ENCODE measurements at places on chromosomes 3 and 15.

- no peak for DNase-seq
Measured at GRCh38 chr3:181622365-181622764, 89.4 kb upstream of the SOX2 start.

- no peak for DNase-seq
Measured at GRCh38 chr15:55619783-55620182, 31.6 kb upstream of the PYGO1 start.

- no peak for DNase-seq
Measured at GRCh38 chr3:14113965-14114635, 10.6 kb downstream of the CHCHD4 start.

DNA sequence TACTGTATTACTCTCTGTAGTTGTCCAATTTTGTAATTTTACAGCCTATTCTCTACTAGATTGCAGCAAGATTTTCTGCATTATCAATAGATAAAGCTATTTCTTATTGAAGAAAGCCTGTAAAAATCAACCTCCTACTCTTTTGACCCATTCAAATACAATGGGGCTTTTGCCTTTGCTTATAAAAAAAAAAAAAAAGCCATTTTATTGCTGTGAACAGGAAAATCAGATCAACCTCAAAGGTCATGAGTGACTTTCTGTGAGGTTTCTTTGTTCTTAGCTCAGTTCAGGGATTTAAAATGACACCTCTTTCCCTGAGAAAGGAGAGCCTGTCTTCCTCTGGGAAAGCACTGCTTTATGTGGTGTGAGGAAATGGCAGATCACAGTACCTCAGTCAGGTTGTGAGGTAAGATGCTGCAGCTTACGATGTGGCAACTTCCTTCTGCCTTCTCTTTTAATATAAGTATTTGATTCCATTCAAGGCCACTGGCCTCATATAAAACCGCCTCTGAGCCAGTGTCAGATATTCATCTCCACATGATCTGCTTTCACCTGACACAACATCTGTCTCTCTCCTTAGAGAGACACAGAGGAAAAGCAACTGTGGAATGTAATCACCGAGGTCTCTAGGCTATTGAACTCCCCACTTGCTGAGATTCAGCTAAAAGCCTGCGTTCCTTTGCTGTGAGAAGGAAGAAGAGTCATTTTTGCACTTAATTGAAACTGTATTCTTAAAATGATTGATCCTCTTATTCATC is 161.5 kb upstream of the MB21D2 start:
- DNase-seq = no peak

- DNase-seq = no peak
Measured at GRCh38 chr15:51075364-51075763, 19.3 kb downstream of the TNFAIP8L3 start.

DNA sequence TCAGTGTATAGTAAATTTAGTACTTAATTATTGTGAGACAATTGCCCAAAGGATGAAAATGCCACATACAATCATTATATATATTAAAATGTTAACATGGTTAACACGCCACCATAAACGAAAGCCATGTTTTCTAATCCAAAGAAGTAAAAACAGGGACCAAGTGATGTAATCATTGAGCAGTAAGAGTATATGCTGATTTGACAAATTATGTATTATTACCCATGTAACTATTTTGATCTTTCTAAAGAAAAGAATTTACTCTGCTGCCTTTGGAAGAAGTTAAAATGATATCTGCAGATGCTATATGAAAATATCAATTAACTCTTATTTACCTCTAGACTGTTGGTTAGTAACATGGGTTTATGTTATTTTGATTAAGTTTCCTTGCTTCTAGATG is 150.2 kb downstream of the NAALADL2 start:
- DNase-seq = no peak
